NCI-H1048 (cell line): ENCODE measurements at places on chromosomes 7 and 10.

DNA sequence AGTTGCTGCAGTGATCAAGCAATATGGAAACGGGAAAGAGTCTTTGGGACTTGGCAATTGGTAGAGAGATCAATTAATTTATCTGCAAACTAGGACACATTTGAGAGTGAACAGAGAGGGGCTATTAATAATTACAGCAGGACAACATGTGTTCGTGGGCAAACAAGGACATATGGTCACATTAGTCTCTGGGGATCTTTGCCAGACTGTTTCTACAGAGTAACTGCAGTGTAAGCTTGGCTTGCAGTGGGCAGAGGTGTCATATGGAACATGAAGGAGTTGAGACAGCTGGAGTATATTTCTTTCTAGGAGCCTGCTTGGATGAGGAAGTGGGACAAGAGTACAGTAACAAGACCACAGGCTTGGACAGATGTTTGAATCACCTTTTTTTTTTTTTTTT lies 232.1 kb upstream of the LYZL1 start:
- no peak for DNase-seq

GRCh38 chr10:76036111-76036940 lies 604.9 kb downstream of the LRMDA start:
- DNase-seq, result no peak

DNA sequence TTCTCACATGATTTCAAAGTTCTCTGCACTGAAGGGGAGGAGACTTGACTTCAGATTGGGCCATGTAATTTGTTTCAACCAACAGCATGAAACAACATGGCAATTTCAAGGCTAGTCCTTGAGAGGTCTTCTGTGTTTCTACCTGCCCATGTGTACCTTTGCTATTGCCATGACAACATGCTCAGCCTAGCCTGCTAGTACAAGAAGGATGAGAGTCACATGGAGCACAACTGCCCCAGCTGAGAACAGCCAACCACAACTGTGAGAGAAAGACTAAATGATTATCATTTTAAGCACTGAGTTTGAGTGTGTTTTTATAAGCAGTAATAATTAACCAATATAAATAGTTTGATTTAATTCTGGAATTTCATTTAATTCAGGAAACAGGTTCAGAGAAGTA lies 41.9 kb downstream of the ANKMY2 start:
- DNase-seq, result no peak

- DNase-seq, result no peak
Observed at GRCh38 chr7:101779267-101779666, 38.2 kb upstream of the CUX1 start.

- no peak for DNase-seq
Observed at GRCh38 chr7:36313607-36314006, 76.1 kb upstream of the ANLN start.

GRCh38 chr10:117374506-117375359 lies 507 bp downstream of the PDZD8 start:
- no peak for DNase-seq

DNA sequence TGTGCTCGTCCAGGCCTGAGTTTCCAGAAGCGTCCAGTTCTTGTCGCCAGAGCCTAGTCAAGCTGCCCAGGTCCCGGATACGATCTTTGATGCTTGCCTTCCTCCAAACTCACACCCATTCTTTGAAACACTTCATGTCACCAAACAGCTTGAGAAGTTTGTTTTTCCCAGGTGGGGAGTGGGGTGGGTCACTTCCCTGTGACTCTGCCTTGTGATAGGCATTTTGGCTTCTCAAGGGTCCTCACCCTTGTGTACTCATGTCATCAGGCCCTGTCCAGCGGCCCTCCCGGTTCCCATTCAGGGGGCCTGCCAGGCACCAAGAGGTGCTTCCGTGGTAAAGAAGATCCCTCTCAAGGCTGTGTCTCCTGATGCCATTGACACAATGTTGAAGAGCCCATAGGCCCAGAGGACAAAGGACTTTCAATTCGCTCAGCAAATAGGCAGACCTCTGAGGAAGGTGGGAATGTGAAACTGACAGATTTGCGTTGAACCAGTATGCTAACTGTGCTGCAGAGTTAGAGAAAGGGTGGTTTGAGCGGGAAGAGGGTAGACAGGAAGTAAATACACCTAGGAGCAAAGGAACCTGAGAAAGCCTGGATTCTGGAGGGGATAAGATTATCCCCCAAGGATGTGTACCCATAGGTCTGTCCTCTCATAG lies 24.7 kb upstream of the SFTPA1 start:
- DNase-seq, result no peak

DNA sequence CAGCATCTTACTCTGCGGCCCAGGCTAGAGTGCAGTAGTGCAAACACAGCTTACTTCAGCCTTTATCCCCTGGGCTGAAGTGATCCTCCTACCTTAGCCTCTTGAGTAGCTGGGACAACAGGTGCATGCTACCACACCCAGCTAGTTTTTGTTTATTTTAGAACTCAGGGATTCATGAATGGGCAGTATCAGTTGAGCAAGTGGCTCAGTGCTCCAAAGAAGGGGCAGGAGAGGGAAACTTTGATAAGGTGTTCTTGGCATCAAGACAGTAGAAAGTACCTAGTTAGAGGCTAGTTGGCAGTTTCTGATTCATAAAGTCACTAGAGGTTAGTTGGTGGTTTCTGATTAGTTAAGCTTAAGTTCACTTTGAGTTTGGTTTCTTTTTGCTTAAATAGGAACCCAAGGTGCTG lies 18.4 kb downstream of the TRIM24 start:
- no peak for DNase-seq
